ENCODE measurements at places on chromosomes 3 and 15.

GRCh38 chr15:31236184-31237042, 90.2 kb upstream of the KLF13 start:
- no peak for DNase-seq

DNA sequence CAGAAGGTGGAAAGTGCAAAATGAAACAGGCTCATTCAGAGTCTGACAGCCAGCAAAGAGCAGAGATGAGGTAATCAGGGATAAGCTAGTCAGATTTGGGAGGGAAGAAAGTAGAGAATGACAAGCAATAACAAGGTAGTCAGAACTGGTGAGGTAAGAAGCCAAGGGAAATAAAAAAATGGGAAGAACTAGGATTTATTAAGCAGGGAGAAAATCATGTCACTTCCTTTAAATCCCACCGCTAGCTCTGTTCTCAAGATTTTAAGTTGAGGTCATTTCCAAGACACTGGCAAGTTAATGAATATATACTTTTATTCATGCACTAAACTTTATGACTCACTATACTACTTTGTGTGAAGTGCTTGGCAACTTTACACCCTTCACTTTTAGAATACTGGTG, 1106.8 kb downstream of the IGSF11 start:
- DNase-seq = no peak

DNA sequence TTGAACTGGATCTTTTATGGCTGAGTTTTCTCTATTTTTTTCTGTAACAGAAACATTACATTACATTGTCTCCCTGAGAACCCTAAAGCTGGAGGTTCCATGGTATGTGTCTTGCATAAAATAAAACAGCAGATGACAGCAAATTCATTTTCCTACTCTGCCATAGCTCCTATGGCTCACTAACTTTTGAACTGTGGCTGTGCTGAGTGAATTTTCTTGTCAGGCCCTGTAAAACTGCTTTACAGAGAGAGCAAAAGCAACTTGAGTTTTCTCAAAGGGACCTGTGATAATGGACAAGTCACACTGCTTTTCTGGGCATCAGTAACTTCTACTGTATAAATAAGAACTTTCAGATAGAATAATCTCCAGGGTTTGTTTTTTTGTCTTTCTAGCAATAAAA, 129.9 kb upstream of the TSC22D2 start:
- DNase-seq = no peak

- no peak for DNase-seq
These were observed 949 bp upstream of the RFC4 start for GRCh38 chr3:186807231-186807630.

- no peak for DNase-seq
These were observed 129.4 kb upstream of the CNTN4 start for GRCh38 chr3:1969281-1969680.

GRCh38 chr3:77072232-77072631, 32.3 kb downstream of the ROBO2 start:
- no peak for DNase-seq

DNA sequence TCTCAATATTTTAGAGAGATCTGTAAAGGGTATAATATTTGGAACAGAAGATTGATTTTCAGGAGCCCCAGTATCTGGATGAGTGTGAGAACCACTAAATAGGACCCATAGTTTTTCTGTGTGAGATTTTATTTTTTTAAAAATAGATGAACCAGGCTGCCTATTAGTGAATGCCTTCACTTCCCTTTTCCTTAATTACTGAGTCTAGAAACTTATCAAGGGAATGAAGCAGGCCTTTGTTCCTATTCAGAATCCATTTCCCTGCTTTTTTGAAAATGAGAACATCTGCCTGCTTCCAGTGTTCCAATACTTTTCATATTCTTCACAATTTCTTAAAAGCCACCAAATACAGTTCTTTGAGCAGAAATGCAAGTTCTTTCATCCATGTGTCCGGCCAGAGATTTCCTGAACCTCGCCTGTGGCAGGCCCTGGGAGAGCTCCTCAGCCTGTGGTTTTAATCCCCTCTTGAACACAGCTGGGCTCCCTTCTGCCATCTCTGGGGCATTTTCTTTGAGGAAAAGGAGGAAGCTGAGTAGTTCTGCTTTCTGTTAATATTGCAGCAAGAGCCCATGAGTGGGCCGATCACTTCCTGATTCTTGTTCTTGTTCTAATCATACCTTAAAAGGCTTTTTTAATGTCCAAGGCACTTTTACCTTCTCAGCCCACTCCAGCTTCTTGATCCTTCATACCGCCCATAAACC, 4.7 kb downstream of the EHD4 start:
- no peak for DNase-seq

- no peak for DNase-seq
These were observed 49.4 kb downstream of the DPH6 start for GRCh38 chr15:35496585-35496984.

DNA sequence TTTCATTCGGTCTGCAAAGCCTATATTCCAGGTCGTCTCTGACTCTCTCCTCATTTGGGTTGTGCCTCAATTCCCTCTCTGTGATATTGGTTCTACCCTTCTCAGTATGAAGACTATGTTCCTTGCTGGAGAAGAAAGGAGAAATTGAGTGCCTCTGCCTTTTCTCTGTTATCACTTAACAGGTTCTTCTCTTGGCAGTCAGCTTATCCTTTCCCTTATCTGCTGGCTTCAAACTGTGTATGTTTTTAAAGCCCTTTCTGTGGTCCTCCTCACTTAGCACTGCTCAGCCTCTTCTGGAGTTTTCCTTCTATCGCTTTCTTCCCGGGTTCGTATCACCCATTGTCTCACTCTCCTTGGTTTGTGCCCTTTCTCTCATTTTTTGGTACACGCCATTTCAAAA, 65.3 kb upstream of the FSTL1 start:
- no peak for DNase-seq

- DNase-seq = no peak
These were observed 102.1 kb downstream of the SRGAP3 start for GRCh38 chr3:9147215-9147895.
